Uterus (tissue), 4 donors: ENCODE measurements at places on chromosomes 16 and 17. TPM values are rescaled to one million over a fixed set of nuclear protein-coding genes. Genes with fewer than 3 reads are reported as not detected.
A peak's percentile ranks its signal among the peaks of the same experiment; 100 is the strongest.

GRCh38 chr17:48429638-48430586 is at the start of gene SKAP1:
TSS of gene SKAP1 (minus strand) at chr17:48430214.
- no peak for DNase-seq

- DNase-seq, result no peak
Measured at GRCh38 chr17:59355702-59356325, 24.4 kb downstream of the YPEL2 start.

DNA sequence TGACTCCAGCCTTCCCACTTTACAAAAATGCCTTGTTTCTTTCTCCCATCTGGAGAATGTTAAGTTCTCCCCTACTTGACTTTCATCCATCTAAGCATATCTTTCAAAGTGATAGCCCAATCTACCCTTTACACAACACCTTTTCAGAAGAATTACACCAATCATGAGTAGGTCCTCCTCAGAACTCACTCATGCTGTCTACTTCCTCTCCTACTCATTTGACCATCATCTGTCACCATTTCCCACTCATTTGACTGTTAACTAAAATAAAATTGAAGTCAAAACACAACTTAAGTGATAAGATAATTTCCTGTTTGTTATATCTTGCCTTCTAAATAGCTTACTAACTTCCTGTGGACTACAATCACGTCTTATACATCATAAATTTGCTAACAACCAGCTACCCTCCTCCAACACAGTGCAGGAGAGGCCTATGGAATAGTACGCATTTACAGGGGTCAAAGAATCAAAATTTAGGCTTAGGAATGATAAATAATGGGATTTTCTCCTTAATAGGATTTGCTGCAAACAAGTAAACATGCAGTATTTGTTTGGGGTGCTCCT is 16.1 kb downstream of the KCNJ16 start:
- no peak for DNase-seq

DNA sequence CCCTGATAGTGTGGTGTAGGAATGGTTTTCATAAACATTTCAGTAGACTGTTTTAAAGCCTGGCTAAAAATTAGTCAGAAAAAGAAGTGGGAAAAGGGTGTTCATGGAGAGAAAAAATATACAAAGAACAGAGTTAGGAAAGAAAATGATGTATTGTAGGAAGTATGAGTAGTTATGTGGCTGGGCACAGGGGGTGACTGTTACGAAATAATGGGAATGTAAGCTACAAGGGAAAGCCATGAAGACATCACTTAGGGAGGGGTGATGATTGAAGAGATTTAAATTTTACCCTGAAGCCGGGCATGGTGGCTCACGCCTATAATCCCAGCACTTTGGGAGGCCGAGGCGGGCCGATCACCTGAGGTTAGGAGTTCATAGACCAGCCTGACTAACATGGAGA is 55.3 kb downstream of the NUP88 start:
- no peak for DNase-seq

The CCL15 gene
- 1.4 TPM for total RNA-seq

DNA sequence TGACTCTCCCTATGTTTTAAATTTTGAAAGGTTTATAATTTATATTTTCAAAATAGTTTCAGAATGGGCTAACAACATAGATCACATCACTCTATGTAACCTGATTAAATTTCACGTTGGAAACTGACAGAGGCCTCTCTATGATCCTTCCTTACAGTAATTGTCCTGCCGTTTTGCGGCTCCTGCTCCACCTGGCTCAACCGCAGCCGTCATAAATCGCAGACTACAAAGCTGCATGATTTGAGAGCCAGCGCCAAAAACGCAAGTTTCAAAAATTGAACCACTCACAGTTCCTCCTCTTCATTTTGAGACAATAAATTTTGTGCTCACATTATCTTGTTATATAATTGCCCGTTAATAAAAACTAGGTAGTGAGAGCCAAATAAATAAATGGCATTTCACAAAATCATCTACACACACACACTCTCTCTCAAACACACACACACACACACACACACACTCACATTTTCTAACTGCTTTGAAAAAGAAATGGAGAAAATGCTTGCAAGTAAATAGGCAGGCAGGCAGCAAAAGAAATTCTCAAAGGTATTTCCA is 263.1 kb upstream of the PSMD7 start:
- DNase-seq, result no peak

The WFDC1 gene
- total RNA-seq, result 0.77 TPM

DNA sequence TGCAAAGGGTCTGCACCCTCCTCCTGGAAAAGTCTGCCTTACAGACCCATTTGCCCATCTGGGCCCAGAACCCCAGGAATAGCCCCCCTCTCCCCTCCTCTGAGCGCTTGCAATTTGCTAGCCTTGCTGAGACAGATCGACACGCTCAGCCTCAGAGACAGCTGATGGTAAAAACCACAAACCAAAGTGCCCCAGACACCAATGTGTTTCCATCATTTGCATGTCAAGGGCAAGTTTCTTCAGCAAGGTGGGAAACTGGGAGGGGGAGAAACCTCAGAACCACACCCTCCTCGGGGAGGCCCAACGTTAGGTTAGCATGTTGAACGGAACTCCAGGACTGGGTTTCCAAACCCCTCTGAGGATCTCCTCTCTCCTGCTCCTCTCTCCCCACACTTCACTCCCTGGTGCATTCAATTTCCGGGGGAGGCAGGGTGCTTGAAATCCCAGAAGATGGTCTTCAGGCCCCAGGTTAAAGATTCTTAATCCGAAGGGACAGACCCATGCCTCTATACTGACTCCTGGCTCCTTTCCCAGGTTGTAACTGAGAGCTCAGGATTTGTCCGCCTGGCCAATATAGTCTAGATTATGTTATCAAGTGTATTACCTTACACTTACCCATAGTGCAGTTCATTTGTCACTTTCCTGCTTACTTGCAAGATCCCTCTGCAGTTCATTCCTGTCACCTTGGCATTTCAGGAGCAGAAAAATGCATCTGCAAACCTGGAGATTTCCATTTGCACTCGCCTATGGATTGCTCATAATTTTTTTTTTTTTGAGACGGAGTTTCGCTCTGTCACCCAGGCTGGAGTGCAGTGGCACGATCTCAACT is 1.3 kb upstream of the CUEDC1 start:
- peak; percentile 15 for DNase-seq

The CCL17 gene
- not detected for total RNA-seq

The KIF18B gene
- 4.4 TPM for total RNA-seq

- DNase-seq, result no peak
Measured at GRCh38 chr17:78940708-78941107, 15.5 kb upstream of the TIMP2 start.

DNA sequence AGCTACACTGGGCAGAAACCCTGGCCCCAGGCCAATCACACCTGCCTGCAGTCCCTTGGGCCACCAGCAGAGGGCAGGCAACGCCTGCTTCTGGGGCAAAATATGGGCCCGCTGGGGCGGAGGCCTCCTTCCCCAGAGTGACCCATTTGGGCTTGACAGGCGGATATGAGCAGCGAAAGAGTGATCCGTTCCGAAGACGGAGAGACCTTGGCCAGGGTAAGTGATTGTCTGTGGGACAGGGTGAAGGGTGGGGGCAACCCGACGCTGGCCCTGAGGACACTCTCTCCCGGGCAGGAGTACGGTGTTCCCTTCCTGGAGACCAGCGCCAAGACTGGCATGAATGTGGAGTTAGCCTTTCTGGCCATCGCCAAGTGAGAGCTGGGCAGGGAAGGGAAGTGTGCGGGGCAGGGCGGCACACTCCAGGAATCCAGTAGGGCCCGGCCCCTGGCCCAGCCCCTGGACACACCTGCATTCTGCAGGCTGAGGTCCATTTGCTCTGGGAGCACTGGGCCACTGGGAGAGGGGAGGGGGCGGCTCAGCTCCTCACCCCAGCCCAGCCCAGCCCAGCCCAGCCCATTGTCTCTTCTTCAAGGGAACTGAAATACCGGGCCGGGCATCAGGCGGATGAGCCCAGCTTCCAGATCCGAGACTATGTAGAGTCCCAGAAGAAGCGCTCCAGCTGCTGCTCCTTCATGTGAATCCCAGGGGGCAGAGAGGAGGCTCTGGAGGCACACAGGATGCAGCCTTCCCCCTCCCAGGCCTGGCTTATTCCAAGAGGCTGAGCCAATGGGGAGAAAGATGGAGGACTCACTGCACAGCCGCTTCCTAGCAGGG is 3.5 kb upstream of the NHERF1 start:
- DNase-seq, result peak; percentile 77
